ENCODE measurements at places on chromosomes 4 and X. TPM values are rescaled to one million over a fixed set of nuclear protein-coding genes. Genes with fewer than 3 reads are reported as not detected.

NXF2 gene
- total RNA-seq: not detected

C1QTNF7 gene
- 1.7 TPM for total RNA-seq

BMPR1B gene
- total RNA-seq: 2.3 TPM

NWD2 gene
- total RNA-seq: not detected

RAB9B gene
- 0.64 TPM for total RNA-seq

SPATA4 gene
- 0.97 TPM for total RNA-seq

NEUROG2 gene
- not detected for total RNA-seq

YY2 gene
- 1.6 TPM for total RNA-seq

GAGE1 gene
- total RNA-seq: not detected

ABCG2 gene
- 2.2 TPM for total RNA-seq

OTC gene
- total RNA-seq: not detected

EVC gene
- 54.4 TPM for total RNA-seq

TRPC3 gene
- total RNA-seq: 1.3 TPM

CCDC120 gene
- 0.86 TPM for total RNA-seq

RNF128 gene
- total RNA-seq: 0.43 TPM

MORC4 gene
- total RNA-seq: 30.6 TPM

FBXL5 gene
- 157 TPM for total RNA-seq

SLC2A9 gene
- 0.43 TPM for total RNA-seq

ARHGAP6 gene
- total RNA-seq: 1.9 TPM

IL15 gene
- 11.6 TPM for total RNA-seq

AMTN gene
- total RNA-seq: not detected

STARD8 gene
- total RNA-seq: 0.97 TPM

TCEAL2 gene
- total RNA-seq: not detected

FRMPD4 gene
- total RNA-seq: 3.9 TPM

BMP3 gene
- total RNA-seq: not detected

ESX1 gene
- not detected for total RNA-seq

PROM1 gene
- under 0.01 TPM for total RNA-seq

MAGEA8 gene
- not detected for total RNA-seq

TMEM185A gene
- total RNA-seq: 14.5 TPM

Measured in fibroblast of villous mesenchyme (primary cell).